Stimulated activated CD8-positive, alpha-beta memory T cell treated with anti-CD3 and anti-CD28 coated beads, Interleukin-15, amount 100 ng/mL, for 24 hours (primary cell): ENCODE measurements at places on chromosomes 3 and 15.

- DNase-seq = no peak
These were observed 84.7 kb downstream of the SQOR start for GRCh38 chr15:45719490-45719889.

- no peak for DNase-seq
These were observed 18.2 kb upstream of the SKOR1 start for GRCh38 chr15:67807141-67807540.

DNA sequence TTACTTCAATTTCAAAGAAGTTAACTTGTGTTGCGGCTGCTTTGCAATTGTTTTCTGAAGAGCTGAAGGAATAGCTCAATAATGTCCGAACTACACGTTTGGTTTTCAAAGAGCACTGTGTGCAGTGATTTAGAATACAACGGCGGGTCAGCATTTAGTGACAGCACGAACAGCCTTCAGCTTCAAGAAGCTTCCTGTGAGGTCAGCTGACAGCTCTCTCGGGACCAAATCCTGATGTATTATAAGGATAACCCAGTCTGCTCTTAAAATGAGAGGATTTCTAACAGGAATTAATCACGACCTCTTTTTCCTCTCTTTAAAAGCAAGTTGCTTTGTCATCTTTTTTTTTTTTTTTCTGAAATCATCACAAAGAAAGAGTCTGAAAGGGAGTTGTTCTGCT lies 97.9 kb upstream of the UNC13C start:
- no peak for DNase-seq

DNA sequence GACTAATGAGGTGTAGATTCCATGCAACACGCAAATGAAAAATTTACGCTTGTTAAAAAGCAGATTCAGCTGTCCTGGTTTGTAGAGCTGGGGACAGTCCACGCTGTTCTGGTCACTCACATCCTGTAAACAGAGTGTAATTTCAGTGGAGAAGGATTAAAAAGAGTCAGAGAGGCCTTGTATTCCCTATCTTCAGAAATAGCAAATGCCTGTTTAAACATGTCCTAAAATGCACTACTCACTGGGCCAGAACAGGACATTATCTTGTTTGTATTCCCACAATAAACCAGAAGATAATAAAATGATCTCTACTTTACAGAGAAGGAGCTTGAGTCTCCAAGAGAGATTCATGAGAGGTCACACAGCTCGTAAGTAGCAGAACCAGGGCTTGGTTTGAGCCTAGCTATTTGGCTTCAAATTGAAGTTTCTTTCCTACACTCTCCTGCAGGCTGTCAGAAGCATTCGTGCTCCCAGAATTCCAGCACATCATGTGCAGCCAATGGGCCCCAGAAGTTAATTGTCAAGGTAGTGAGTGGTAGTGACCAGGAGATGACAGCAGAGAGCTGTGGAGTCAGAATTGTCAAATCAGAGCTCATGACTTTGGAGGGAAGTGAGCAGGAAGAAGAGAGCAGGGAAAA lies 242.5 kb downstream of the ATP8B4 start:
- no peak for DNase-seq

DNA sequence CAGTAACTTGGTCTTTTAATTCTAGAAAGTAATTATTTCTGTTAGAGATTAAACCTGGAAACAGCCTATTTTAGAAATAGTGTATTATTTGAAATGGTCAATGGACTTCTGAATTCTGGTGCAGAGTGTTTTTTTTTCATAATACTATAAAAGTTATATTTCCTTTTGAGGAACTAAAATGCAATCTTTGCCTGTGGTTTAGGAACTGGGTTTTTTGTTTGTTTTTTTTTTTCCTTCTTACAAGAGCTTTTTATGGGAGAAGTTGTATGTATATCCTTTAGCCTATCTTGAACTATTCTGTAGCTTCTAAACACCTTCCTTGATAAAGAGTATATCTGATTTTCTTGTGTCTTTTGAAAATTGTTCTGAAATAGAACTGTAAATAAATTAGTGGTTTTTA lies 88.3 kb downstream of the ARIH1 start:
- DNase-seq = no peak

GRCh38 chr3:107242579-107242978 lies 134.7 kb upstream of the CCDC54 start:
- no peak for DNase-seq

DNA sequence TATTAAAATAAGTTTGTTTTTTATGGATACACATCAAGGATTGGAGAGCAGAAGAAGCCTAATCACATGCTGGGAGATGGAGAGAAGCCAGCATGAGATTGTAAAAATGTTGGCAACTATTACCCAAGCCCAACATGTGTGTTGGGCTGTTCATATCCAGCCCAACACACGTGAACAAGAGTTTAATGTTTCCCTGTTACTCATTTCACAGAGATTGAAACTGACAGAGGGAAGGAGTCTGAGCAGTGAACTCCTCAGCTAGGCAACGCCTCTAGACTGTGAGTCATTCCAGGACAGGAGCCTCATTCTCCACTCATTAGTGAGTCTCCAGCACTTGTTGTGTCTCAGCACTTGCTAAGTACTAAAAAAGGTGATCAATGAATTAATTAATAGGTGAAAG lies 43.2 kb upstream of the CMSS1 start:
- DNase-seq = no peak

GRCh38 chr15:56871867-56872266 lies 46.6 kb upstream of the TCF12 start:
- no peak for DNase-seq

GRCh38 chr3:40317061-40317855 lies 7.8 kb downstream of the EIF1B start:
- DNase-seq = no peak

DNA sequence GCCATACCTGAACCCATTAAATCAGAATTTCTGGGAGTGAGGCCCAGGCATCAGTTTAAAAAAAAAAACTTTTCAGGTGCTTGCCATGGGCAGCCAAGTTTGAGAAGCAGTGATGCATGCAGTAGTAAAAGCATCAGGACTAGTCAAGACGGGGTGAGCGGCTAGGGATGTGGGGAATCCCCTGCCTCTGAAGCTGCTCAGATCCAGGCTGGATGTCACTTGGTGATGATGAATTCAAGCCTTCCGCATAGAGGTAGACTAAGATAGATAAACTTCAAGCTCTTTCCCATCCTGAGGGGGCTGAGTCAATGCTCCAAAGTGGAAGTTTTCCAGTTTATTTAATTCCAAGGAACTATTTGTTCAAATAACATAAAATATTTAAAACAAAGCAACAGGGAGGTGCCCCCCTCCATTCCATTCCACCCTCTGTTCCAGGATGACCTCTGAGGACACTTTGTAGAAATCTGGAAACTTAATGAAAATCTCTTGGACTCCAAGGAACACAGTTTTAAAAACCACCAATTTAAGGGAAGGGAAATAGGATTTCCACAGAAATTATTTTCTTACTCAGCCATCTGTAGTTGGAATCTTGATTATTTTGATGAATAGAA lies 100.4 kb upstream of the NR2E3 start:
- no peak for DNase-seq

DNA sequence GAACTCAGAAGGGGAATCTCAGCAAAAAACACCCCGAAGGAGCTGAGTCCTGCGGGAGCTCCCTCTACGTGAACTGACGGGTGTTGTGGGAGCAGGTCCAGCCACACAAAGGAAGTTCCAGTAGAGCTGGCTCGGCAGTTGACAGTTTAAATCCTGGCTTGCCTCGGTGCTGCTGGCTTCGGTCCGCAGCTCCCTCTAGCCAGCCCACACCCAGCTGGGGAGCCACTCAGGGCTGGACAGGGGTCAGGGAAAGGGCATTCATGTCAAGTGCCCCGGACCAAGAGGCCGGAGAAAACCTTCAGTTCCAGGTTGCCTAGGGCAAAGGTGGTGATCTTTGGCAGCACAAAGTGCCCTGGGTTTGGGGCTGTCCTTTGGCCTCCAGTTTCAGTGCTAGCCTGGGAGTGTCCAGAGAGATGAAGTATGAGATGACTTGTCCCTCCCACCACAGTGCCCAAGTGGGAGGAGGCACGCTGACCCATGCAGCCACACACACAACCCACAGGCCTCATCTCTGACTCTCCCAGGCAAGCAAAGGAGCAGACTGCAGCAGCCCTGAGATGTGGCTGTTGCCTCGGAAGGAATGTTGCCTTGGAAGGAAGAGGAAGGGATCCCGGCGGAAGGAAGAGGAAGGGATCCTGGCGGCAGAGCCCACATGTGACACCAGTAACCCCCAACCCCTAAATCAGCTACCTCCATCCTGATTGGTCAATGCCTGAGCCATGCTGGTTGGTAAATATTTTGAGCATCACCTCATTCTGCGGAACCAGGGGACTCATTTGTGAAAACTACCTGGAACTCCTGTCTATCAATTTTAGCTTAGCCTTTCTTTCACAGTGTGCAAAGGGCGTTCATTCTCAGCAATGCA lies 13.9 kb upstream of the ANPEP start:
- no peak for DNase-seq

- DNase-seq = no peak
These were observed 91.8 kb upstream of the LMOD3 start for GRCh38 chr3:69214241-69214640.

DNA sequence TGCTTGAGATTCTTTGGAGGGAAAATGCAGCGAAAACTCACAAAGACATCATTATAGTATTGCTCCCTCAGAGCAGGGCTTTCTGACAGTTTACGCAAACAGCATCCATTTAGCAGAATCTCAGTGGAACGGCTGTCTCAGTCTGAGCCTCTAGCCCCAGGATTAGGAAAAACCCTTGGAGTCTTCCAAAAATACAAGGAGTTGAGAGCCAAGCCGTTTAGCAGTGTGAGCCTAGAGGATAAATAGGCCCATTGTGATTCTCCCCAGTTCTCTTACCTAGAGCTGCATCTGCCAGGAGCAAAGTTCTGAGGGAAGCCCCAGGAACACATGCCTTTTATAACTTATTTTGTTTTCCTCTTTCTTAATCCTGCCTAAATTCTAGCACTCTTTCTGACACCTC lies 359.6 kb downstream of the NTRK3 start:
- no peak for DNase-seq

DNA sequence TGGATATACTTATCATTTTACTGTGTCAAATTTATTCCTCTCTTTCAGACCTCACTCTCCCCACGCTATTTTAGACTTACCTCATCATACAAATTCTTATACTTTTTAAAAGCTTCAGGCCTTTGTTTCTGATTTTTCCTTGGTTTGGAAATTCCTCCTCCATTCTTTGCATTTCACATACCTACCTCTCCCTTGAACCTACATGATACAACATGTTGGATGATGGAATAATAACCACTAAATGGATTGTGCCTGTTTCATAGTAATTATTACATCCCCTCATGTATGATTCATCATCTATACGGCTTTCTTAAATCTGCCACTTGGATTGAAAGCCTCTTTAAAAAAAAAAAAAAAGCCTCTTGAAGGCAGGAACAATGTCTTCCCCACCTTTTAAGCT lies 24.6 kb downstream of the TRIP4 start:
- no peak for DNase-seq

DNA sequence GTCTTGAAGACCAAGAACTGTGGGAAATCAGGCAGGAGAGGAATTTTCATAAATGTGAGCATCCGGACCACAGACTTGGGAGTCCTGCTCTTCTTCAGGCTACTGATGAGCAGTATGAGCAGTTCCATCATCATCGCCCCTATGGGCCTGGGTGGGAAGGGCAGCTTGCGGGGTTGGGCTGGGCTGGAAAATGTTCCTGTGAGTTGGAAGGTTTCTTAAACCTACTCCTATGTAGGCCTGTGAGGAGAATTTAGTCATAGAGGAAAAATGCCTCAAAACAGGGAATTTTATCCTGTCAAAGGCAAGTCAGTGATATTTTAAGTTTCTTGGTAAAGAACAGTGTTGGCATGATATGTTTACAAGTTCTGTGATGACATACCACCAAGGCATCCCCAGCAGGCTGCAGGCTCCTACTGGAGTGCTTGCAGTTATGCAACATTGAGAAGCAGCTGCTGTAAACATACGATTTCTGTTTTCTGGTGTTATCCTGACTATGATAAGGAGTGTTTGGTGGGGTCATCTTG lies 10.3 kb downstream of the MASP1 start:
- DNase-seq = no peak

DNA sequence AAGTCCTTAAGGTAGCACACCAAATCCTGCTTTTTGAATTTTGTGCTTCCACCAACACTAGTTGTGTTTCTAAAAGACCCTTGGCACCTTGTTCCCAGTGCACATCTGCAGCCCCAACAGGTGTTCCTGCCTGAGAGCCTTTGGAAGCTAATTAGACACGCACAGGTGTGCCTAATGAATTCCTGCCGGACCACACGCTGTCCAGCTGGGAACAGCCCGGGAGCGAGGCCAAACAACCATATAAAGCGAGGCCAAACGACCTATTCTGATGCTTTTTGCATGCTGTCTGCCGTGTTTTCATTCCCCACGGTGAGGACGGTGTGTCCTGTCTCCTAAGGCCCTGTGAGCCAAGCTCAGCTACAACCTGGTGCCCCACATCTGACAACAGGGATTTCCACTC lies 99.5 kb downstream of the ATG7 start:
- no peak for DNase-seq

DNA sequence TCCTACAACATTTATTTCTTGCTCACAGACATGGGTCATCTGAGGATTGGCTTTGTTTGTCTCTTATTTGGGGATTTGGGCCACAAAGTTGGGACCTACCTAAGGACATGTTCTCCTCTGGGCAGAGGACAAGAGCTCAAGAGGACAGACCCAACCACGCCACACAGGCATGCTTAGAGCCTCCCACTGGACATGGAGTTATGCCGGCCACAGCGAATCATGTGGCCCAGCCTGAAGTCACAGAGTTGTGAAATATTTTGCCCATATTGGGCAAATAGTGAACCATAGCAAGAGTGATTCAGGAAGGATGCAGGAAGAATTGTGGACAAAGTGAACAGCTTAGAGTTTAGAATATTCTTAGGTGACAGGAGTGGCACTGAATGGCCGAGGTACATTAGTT lies 9.9 kb downstream of the TRAK1 start:
- no peak for DNase-seq

DNA sequence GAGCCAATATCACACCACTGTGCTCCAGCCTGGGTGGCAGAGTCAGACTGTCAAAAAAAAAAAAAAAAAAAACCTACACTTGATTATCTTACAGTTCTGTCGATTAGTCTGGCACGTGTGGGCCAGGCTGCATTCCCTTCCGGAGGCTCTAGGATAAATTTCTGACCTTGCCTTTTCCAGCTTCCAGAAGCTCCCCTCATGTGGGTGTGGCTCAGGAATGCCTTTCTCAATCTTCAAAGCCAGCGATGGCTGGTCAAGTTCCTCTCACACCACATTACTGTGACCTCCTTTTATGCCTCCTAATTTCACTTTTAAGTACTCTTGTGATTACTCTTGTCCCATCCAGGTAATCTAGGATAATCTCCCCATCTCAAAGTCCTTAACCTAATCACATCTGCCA lies 58.2 kb upstream of the DUT start:
- DNase-seq = no peak

DNA sequence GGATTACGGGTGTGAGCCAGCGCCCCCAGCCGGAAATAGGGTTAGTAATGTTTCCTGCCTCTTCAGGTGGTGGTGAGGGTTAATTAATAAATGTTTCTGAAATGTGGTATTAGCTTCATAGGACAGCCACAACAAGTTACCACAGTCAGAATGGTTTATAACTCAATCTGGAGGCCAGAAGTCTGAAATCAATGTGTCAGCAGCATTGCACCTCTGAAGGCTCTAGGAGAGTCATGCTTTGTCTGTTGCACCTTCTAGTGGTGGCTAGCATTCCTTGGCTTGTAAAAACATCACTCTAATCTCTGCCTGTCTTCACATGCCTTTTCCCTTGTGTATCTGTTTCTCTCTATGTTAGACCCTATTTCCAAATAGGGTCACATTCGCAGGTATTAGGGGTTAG lies 7.8 kb upstream of the RPSA start:
- no peak for DNase-seq
